ENCODE measurements at places on chromosomes 6 and 20. TPM values are rescaled to one million over a fixed set of nuclear protein-coding genes. Genes with fewer than 3 reads are reported as not detected.
A peak's percentile ranks its signal among the peaks of the same experiment; 100 is the strongest.

GRCh38 chr20:30286157-30286556 is 971.3 kb upstream of the DEFB115 start:
- H3K27ac ChIP-seq = no peak overlapping the region
- DNase-seq = no peak

DNA sequence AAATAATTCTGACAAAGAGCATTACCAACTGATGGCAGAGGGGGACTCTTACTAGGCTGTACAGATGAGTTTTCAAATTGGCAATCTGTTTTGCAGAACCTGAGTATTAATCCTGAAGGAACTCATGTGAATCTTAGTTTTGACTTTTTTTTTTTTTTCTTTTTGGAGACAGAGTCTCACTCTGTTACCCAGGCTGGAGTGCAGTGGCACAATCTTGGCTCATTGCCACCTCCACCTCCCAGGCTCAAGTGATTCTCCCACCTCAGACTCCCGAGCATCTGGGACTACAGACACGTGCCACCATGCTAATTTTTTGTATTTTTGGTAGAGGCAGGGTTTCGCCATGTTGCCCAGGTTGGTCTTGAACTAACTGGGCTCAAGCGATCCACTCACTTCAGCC is 49.3 kb downstream of the KCTD20 start:
- H3K4me3 ChIP-seq = no peak overlapping the region
- peaks cover 33% of the 10 kb centered on the region for H3K36me3 ChIP-seq
- no peaks in the 10 kb centered on the region for H3K27me3 ChIP-seq

The NRSN1 gene
- total RNA-seq = 0.17 TPM

DNA sequence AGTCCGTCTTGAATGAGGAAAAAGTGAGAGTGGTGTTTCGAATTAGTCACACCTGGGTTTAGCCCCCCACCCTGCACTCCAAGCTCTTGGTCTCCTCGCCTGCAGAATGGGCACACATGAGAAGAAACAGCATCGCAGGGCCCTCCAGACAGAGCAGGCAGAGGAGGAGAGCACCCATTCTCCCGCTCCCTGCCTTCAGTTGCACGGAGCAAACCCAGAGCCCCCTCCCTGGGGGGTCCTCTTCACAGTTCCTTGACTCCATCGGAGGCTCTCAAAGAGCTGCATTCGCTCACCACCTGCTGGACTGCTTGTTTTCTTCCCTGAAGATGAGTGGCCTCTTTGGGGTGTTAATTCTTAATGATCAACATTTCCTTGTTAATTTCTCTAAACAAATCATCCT is 5.1 kb downstream of the CST7 start:
- DNase-seq = no peak
- no peak overlapping the region for H3K27ac ChIP-seq
- H3K27me3 ChIP-seq = no peaks in the 10 kb centered on the region
- H3K4me3 ChIP-seq = no peak overlapping the region
- H3K36me3 ChIP-seq = no peaks in the 10 kb centered on the region

DNA sequence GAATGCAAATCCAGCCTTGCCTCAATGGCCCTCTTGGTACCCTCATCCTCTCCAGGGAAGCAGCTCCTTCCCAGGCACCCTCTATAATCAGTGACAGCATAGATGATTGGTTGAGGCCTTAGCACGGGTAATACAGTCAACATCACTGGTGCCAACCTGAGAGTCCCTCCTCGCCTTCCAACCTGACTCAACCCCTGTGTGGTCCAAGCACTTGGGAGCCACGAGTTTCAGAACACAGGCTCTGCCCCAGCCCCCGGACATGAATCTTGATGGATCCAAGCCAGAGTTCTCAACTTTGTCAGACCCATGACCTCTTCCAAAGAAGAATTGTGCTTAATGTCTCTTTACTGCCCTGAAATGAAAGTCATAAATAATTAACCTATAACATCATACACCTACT is 213.9 kb downstream of the PREX1 start:
- H3K4me3 ChIP-seq = no peak overlapping the region
- DNase-seq = no peak
- H3K27ac ChIP-seq = no peak overlapping the region

DNA sequence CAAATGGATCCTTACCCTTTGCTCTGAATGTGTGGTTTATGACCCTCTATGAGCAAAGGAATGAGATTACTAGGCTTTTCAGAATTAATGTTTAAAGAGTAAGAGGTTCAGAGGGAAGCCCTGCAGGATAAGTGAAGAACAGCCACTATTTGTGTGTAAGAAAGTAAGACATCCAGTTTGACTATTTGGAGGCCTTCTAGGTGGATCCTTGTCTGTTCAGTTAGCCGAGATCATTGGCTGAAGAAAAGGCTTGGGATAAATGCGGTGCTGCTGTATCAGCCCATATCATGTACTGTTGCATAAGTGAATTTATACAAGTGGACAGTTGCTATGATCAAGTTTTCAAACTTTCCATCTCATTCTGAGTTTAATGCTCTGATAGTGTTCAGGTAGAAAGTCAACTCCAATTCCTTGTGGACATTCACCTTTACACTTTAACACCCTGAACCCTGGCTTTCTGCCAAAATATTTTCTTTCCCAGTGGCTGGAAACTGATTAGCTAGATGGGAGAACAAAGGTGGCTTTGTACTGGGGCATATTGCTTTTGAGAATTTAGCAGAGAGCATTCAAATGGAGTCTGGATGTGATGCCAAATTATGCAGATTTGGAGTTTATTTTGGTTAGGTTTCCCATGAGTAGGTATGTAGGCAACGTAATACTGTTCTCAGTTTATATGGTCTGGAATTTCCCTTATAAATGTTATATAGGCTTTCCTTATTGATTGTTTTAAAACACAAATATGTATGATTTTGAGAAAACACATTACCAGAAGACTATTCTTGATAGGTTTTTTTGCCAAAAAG is 15.0 kb downstream of the PARD6B start:
- H3K36me3 ChIP-seq = peaks cover 7% of the 10 kb centered on the region
- H3K4me3 ChIP-seq = peak overlapping the region; percentile 1
- peaks cover 36% of the 10 kb centered on the region for H3K4me1 ChIP-seq
- peak; percentile 11 for DNase-seq

The KIF25 gene
- total RNA-seq = not detected

The PSORS1C2 gene
- not detected for total RNA-seq

The CUL7 gene
- 53.7 TPM for total RNA-seq

DNA sequence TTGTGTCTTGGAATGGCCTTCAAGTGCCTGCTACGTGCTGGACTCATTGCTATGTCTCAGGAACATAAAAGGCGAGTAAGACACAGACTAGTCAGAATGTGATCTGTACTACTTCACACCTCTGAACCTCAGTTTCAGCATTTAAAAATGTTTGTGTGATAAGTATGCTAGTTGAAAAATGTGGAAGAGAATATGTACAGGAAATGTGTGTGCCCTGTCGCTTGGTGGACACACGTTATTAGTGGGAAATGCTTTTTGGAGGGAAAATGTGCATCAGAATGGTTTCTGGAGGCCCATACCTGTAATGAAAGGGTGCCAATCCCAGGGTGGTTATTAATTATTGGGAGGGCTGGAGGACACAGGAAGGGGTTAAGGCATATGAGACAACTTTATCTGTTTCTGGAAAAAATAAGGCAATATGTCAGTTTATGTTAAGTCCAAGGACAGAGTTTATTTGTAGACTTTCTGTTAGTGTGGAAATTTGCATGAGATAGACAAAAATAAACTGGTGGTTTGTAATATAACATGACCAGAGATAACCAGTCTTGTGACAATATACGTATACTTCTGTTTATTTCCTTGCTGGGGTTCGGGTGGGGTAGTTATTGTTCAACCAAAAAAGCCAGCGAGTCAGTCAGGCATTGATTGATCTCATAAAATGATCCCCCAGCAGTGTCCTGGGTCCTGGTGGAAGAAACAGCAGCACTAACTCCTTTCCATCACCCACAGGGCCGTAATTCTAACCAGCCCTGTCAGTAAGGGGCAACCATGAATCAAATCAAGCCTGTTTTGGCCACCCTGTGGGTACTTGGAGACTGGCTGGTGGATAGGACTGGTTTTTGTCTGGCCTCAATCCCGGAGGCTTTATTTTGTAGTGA is 117.9 kb downstream of the JARID2 start:
- DNase-seq = no peak
- no peaks in the 10 kb centered on the region for H3K27me3 ChIP-seq
- peak overlapping the region; percentile 31 for H3K4me3 ChIP-seq

The MICB gene
- 0.86 TPM for total RNA-seq

The TGM2 gene
- 28.6 TPM for total RNA-seq

GRCh38 chr6:22732176-22732970 is 163.0 kb downstream of the HDGFL1 start:
- peaks cover 29% of the 10 kb centered on the region for H3K4me1 ChIP-seq
- peaks cover 5% of the 10 kb centered on the region for H3K36me3 ChIP-seq
- H3K4me3 ChIP-seq = no peak overlapping the region
- no peak for DNase-seq

DNA sequence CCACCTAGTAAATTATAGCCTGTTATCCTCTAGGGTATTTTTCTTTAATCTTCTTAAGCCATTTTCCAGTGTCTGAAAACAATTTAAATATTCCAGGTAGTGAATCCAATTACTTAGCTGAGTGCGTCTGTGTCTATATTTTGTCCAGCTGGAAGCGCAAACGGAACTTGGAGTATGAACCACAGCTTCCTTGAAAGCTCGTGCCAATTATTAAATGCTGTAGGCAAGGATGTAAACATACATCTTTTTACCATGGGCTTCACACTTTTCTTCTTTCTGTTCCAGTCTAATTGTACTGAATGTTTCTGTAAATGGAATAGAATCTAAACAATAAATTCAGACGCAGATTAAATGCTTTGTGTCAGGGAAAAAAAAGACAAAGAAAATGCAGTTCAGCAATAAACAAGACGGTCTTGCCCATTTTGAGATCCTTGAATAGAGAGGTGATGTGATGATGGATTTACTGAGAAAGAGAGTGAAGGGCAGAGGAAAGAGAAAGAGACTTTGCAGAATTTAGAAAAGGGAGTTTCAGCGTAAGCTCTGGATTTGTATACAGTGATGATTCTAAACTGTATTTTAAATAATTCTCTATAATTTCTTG is 1.9 kb downstream of the PLCB1 start:
- H3K4me1 ChIP-seq = peaks cover 24% of the 10 kb centered on the region
- DNase-seq = no peak
- peaks cover 5% of the 10 kb centered on the region for H3K36me3 ChIP-seq
- peak overlapping the region; percentile 92 for H3K4me3 ChIP-seq

The USP49 gene
- total RNA-seq = 13.2 TPM

The SNAP91 gene
- 3.0 TPM for total RNA-seq

DNA sequence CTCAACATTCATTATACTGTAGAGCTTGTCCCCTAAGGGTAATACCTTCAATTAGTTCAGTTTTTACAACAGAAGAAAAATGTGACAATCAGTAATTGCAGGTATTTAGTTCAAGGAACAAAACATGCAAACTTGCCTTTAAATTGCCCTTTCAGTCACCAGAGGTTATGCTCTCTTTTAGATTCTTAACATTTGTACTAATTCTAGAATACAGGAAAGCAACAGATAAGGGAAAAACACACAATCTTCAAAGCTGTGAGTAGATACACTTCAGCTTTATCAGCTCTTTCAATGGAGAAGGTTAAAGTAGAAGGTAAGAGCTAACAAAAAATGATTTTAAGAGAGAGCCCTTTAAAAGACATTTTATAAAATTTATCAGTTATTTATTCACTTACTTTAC is 173.1 kb downstream of the HS3ST5 start:
- peaks cover 16% of the 10 kb centered on the region for H3K4me1 ChIP-seq
- H3K36me3 ChIP-seq = no peaks in the 10 kb centered on the region
- H3K27me3 ChIP-seq = peaks cover 12% of the 10 kb centered on the region
- H3K4me3 ChIP-seq = peak overlapping the region; percentile 26
- no peak for DNase-seq

GRCh38 chr6:73790574-73790973 is 94.6 kb downstream of the CD109 start:
- H3K27me3 ChIP-seq = no peaks in the 10 kb centered on the region
- H3K4me1 ChIP-seq = no peaks in the 10 kb centered on the region
- H3K27ac ChIP-seq = no peak overlapping the region
- H3K4me3 ChIP-seq = no peak overlapping the region

GRCh38 chr6:33847867-33848266 is 44.1 kb upstream of the MLN start:
- H3K36me3 ChIP-seq = no peaks in the 10 kb centered on the region
- no peak overlapping the region for H3K4me3 ChIP-seq
- peaks cover 16% of the 10 kb centered on the region for H3K4me1 ChIP-seq
- no peak for DNase-seq

The CCN6 gene
- not detected for total RNA-seq

- DNase-seq = no peak
- H3K4me1 ChIP-seq = peaks cover 18% of the 10 kb centered on the region
- H3K36me3 ChIP-seq = peaks cover 26% of the 10 kb centered on the region
- no peak overlapping the region for H3K4me3 ChIP-seq
- H3K27me3 ChIP-seq = no peaks in the 10 kb centered on the region
- no peak overlapping the region for H3K27ac ChIP-seq
Observed at GRCh38 chr6:7196019-7196402, 88.2 kb downstream of the RREB1 start.

The PRKN gene
- 6.2 TPM for total RNA-seq

The ARID1B gene
- 66.2 TPM for total RNA-seq

- peaks cover 4% of the 10 kb centered on the region for H3K27me3 ChIP-seq
- DNase-seq = no peak
- H3K27ac ChIP-seq = no peak overlapping the region
- peaks cover 4% of the 10 kb centered on the region for H3K4me1 ChIP-seq
- H3K36me3 ChIP-seq = no peaks in the 10 kb centered on the region
Observed at GRCh38 chr6:47759364-47759763, 22.5 kb upstream of the OPN5 start.

GRCh38 chr6:137039010-137039409 is 5.8 kb downstream of the IL20RA start:
- no peak overlapping the region for H3K27ac ChIP-seq
- H3K4me3 ChIP-seq = no peak overlapping the region
- H3K4me1 ChIP-seq = no peaks in the 10 kb centered on the region
- no peak for DNase-seq
- no peaks in the 10 kb centered on the region for H3K36me3 ChIP-seq

The FAM209B gene
- not detected for total RNA-seq

The RAB32 gene
- 19.1 TPM for total RNA-seq

GRCh38 chr6:155916846-155917624 is 461.4 kb upstream of the NOX3 start:
- H3K4me1 ChIP-seq = no peaks in the 10 kb centered on the region
- no peaks in the 10 kb centered on the region for H3K27me3 ChIP-seq
- H3K36me3 ChIP-seq = no peaks in the 10 kb centered on the region

DNA sequence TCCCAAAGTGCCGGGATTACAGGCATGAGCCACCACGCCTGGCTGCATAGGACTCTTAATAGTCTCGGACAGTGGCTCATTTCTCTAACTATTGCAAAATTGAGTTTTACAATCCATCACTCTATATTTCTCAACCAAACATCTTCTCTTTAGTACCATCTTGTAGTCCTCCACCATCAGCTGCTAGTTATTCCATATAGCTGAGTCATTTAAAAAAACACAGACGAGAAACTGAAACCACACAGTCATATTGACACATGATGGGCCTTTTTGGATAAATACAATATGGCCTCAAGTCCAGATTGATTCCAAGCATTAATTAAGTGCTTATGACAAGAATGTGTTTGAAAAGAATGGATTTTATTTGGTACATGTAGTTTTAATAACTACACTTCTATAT is 599.1 kb downstream of the MEI4 start:
- H3K27me3 ChIP-seq = no peaks in the 10 kb centered on the region
- H3K4me3 ChIP-seq = no peak overlapping the region
- no peak for DNase-seq
- no peaks in the 10 kb centered on the region for H3K4me1 ChIP-seq
- H3K27ac ChIP-seq = no peak overlapping the region
